ENCODE measurements at places on chromosomes 3 and 15.

DNA sequence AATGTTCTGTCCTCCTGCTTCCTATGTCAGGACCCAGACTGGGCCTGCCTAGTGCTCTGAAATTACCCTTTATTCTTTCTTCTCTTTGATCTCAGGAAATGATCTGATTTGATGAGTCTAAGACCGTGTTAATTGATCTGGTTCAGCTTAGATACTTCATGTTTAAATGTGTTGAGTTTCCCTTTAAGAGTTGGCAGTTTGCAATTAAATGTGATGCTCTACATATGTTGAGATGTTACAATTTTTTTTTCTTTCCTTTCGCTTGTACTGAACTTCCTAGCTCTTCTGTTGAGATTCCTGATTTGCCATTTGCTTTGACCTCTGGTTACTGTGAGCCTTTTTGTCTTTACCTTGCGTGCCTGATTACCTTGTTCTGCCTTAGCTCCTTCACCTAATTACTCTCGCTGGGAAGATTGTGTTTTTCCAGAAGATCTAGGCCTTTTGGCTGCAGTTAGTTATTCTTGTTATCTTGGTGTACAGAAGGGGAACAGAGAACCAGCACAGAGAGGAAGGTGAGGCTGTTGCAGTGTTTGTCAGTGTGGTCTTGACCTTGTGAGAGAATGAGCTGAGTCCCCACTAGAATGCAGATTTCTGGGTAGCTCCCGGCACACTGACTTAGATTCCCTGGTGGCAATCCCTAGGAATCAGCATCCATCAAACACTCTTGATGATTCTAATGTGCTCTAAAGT is 203.6 kb downstream of the EDEM1 start:
- no peak for DNase-seq

- DNase-seq = no peak
These were observed 29.8 kb downstream of the ACAN start for GRCh38 chr15:88832820-88833730.

- DNase-seq = no peak
These were observed 5.0 kb downstream of the SLC22A13 start for GRCh38 chr3:38270606-38271005.

- no peak for DNase-seq
These were observed 6.8 kb upstream of the RTP2 start for GRCh38 chr3:187709155-187709554.

DNA sequence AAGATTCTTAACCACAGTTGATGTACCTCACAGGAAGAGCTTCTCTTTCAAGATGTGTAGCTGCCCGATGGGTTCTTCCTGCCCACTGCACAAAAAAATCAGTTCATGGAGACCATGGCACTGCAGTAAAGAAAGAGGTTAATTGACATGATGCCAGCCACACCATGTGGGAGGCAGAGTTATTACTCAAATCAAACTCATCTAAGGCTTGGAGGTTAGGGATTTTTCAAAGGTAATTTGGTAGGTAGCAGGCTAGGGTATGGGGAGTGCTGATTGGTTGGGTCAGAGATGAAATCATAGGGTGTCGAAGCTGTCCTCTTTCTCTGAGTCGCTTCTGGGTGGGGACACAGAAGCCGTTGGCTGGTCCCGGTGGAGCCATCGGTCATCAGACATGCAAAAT is 57.4 kb upstream of the BDH1 start:
- no peak for DNase-seq

- no peak for DNase-seq
These were observed 77.4 kb downstream of the FLNB start for GRCh38 chr3:58085616-58086015.

GRCh38 chr3:194187233-194187944 is 51.4 kb downstream of the HES1 start:
- no peak for DNase-seq

DNA sequence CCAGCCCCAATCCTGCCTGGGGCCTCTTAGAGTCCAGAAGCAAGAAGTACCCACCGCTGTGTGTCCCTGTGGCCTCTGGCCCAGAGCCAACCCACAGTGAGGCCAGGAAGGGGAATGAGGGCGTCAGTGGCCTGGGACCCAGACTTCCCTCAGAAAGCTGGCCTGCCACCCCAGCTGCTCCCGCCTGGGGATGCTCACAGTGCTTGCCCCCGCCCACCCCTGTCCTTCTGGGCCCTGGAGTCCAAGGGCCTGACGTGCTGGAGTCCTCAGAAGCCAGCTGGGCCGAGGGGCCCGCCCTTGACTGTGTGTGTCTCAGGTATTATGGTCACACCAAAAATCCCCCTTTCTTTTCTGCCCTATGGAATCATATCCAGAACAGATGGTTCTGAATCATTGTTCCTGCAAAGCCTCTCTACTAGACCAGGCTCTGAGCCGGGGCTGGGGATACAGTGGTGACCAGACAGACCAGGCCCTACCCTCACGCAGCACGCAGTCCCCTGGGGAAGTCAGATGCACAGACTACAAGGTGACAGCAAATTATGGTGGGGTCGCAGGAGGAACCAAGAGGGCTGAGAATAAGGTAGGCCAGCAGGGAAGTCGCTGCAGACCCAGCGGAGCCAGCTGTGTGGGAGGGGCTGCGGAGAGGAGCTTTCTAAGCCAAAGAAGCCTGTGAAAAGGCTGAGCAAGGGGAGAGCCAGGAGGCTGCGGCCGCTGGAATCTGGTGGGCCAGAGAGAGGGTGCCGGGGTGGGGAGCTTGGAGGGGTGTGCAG is 99.1 kb downstream of the VGLL4 start:
- no peak for DNase-seq

DNA sequence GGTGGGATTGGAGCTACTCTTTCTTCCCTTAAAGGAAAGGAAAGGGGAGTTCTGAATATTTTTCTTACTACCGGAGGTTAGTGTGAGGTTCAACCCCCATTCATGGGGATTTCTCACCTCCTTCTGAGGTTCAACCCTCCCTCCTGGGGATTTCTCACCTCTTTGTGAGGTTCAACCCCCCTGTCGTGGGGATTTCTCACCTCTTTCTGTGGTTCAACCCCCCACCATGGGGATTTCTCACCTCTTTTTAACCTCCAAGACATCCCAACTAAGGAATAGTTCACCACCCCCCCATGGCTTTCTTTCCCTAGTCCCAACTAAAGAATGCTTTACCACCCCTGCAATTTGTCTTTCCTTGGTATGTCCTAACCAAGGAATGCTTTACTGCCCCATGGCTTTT is 520.3 kb downstream of the EDEM1 start:
- DNase-seq = no peak

- DNase-seq = no peak
These were observed 1028.3 kb upstream of the NR2F2 start for GRCh38 chr15:95302206-95302605.

GRCh38 chr3:64238971-64239667 is 13.9 kb upstream of the PRICKLE2 start:
- DNase-seq = no peak

All from NCI-H1930 (cell line).